ENCODE measurements at places on chromosomes 2 and 18.
A peak's percentile ranks its signal among the peaks of the same experiment; 100 is the strongest.

DNA sequence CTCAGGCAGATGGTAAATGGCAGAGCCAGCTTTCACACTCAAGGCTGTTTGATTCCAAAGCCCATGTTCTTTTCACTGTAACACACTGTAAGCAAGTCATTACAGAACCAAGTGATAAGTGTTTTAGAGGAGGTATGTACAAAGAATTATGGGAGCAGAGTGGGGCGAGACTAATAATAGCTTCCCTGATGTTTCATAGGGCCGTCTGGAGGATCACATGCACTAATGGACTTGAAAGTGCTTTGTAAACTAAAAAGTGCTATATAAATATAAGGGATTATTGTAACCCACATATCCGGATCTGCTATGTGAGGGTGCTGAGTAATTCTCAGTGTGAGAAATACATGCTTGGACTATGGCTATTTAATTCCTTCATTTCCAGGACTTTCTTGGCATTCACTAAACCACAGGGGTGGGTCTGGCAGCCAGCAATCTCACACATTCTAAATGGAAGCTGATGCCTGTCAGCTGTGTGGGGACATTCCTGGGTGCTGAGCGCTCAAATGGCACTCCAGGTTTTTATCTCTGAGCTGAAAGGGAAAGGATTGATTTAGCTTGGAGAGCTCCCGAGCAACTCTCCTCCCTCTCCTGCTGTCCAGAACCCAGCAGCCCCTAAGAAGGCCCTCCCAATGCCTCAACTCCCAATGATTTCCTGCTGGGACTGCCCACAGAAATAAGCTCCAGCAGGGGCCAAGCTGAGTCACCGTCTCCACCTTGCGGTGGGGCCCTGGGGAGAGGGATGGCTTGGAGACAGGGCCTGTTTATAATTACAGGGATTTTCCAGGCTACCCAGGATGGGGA lies 222.8 kb downstream of the SOX11 start:
- DNase-seq: no peak

DNA sequence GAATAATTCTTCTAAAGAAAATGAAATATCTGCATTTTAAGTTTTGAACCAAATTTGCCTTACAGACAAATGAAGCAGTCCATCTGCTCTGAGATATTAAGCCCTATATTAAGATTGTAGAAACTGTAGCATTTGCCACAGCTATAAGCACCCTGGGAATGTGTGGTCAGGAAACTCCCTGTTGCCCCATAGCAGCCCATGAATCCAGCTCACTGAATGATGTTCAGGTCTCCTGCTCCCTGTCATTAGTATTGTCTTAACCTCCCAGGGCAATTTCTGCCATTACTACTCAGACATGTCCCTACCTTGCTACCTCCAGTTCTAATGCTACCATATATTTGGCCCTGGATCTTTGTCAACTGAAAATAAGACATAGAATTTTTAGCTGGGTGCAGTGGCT lies 41.1 kb downstream of the CDK15 start:
- DNase-seq: no peak

- DNase-seq: no peak
Observed at GRCh38 chr2:112548980-112549379, 6.7 kb downstream of the POLR1B start.

GRCh38 chr2:239288951-239289511 lies 111.8 kb downstream of the HDAC4 start:
- DNase-seq: no peak

DNA sequence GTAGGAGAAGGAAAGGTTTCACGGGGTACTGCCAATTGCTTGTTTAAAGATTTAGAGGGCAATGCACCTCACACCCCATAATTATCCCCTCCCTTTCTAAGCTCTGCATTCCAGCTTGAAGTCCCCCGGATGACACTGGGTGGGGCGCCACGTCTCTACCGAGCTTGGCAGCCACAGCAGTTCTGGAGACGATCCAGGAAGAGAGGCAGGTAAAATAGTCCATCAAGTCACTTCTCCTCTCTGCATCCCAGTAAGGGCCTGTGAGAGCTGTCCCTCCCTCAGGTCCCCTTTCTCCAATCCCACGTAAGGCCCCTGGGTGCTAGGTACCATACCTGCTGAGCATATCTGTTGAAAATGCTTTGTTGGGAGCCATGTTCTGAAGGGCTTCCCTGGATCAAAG lies 65.7 kb downstream of the CAPN13 start:
- DNase-seq: no peak

- DNase-seq: no peak
Observed at GRCh38 chr2:1024981-1025380, 74.3 kb downstream of the SNTG2 start.

- DNase-seq: no peak
Observed at GRCh38 chr2:227616631-227617030, 667 bp upstream of the SCYGR4 start.

GRCh38 chr18:23868136-23868785 lies 146.3 kb upstream of the TTC39C start:
- no peak for DNase-seq

DNA sequence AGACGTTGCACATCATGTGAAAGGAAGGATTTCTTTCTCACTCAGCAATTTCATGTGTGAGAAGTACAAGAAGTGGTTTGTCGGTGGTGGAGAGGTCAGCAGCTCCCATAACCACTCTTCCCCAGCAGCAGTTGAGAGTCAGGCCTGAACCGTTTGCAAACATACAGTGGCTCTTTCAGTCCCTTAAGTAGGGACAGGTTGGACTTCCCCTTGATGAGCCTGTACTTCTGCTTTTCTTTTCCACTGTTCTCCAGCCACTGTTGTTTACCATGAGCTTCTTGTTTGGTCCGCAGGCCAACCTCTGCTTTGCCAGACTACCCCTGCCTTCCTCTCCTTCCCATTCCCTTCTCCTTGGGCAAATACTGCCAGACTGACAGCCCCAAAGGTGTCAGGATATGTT lies 391.3 kb upstream of the CELF4 start:
- DNase-seq: no peak

DNA sequence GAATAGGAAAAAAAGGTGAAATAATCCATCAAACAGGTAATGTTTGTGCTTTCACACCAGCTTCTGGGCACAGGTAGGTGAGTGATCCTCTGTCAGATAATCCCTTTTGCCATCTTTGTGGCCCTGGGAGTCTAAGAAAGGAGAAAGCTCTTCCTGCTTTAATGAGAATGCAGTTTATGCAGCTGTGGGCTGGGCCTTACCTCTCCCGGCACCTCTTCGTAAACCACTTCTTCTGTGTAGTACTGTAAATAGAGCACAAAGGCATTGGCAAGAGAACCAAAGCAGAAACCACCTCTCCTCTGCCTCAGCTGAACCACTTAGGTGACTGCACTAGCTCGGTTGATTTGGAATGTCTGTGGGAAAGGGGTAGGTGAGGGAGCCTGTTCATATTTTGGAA lies 4.9 kb downstream of the NEB start:
- no peak for DNase-seq

DNA sequence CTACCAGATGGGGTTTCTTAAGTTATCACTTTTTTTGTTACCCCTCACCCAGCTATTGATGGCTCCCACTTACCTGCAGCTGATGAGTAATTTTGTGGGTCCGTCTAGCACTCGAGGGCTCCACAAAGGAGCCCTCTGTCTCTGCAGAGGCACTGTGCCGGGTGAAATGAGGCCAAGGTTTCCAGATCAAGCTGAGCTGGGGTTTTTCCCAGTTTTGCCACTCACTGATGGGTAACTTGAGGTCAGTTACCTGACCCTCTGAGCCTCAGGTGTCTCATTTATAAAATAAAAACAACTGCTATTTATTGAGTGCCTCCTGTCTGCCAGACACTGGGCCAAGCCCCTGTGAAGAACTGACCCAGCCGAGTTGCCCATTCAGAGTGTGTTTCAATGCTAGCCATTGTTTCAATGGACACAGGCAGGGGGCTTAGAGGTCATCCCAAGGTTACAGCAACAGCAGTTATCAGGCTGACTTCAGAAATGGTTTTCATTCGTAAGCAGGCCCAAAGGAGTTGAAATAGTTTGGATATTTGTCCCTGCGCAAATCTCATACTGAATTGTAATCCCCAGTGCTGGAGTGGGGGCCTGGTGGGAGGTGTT lies 192.9 kb downstream of the NCK2 start:
- DNase-seq: no peak

- DNase-seq: no peak
Observed at GRCh38 chr2:218001629-218002028, 1.2 kb downstream of the TNS1 start.

DNA sequence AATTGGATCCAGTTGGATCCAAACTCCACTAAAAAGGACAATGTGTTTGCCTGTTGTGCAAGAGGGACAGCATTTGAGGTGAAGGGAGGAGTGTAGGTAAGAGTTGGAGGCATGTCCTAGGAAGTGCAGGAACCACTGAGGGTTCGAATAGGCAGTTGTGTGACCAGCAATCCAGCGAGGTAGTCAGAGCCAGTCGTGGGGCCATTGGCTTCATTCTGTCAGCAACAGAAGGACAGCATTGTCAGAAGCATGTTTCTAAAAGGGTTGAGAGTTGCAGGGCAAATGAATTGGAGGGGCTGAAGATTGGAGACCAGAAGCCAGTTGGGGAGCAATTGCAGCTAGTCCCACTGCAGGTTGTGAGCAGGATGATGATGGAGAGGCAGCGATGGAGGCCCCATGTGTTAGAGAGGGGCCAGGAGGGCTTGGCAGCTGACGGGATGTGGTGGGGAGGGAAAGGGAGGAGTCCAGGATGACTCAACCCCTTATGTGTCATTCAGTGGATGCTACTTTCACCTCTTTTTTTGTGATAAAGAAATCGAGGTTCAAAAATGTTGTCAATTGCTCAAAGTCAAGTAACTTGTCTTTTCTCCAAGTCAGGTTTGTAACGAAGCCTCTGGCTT lies 96.7 kb upstream of the SIX3 start:
- no peak for DNase-seq

GRCh38 chr18:8726281-8726680 lies 20.9 kb downstream of the MTCL1 start:
- DNase-seq: no peak

DNA sequence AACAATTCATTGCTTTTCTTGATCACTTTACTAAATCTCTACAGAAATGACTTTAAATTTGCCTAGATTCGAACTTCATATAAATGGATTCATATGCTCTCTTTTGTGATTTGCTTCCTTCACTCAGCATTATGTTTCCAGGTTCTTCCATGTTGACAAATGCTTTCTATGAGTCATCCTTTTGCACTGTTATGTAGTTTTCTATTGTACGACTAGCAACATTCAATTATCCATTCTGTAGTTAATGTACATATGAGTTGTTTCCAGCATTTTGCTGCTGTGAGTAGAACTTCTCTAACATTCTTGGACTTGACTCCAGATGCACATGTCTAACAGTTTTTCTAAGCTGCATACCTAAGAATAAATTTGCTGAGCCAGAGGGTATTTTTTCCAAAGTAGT lies 66.5 kb upstream of the NEUROD1 start:
- DNase-seq: no peak

DNA sequence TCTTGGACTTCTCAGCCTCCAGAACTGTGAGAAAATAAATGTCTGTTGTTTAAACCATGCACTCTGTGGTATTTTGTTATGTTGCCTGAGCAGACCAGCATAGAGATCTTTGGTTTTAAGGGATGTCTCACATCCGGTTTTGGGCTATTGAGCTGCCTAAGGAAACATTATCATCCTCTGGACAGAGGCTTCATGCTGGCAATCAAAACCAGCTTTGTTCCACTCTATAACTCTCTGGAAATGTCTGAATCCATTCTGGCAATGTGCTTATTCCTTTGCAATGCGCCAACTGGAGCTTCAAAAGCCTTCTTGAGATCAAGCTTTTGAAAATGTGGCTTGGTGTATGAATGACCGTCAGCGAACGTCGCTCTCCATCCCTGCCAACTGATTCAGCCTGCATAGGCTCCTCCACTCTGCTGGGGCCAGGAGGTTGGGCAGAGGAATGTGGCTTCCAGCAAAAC lies 183.6 kb upstream of the MGAT5 start:
- no peak for DNase-seq

- no peak for DNase-seq
Observed at GRCh38 chr2:236156095-236156859, 11.9 kb downstream of the GBX2 start.

GRCh38 chr2:164009756-164010337 lies 274.0 kb upstream of the FIGN start:
- no peak for DNase-seq

- no peak for DNase-seq
Observed at GRCh38 chr2:3193443-3194330, 183.9 kb downstream of the EIPR1 start.

- DNase-seq: no peak
Observed at GRCh38 chr18:12373116-12373770, 3.8 kb downstream of the AFG3L2 start.

- no peak for DNase-seq
Observed at GRCh38 chr2:71882949-71883472, 264.7 kb downstream of the CYP26B1 start.

- no peak for DNase-seq
Observed at GRCh38 chr18:79571211-79572092, 108.2 kb upstream of the CTDP1 start.

GRCh38 chr18:57859314-57859713 lies 56.2 kb upstream of the ATP8B1 start:
- DNase-seq: peak; percentile 48

GRCh38 chr18:59834267-59834666 lies 65.5 kb upstream of the PMAIP1 start:
- peak; percentile 4 for DNase-seq

GRCh38 chr2:42092084-42092996 lies 44.5 kb downstream of the PKDCC start:
- no peak for DNase-seq

DNA sequence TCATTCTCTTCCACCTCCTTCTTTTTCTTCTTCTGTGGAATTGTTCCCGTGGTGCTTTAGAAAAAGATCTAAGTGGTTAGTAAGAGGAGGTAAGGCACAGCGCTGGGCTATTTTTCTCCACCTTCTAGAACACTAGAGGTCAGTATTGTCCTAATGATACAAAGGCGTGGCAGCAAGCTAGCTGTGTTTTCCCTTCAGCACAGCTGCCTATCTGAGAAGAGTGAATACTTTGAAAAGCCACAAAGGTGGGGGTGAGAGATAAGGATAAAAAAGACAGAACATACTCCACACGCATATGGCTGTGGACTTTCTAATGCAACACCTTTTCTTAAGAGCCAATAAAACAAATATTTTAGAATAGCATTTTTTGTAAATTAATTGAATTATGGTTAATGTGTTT lies 2.1 kb downstream of the CNTNAP5 start:
- peak; percentile 21 for DNase-seq

DNA sequence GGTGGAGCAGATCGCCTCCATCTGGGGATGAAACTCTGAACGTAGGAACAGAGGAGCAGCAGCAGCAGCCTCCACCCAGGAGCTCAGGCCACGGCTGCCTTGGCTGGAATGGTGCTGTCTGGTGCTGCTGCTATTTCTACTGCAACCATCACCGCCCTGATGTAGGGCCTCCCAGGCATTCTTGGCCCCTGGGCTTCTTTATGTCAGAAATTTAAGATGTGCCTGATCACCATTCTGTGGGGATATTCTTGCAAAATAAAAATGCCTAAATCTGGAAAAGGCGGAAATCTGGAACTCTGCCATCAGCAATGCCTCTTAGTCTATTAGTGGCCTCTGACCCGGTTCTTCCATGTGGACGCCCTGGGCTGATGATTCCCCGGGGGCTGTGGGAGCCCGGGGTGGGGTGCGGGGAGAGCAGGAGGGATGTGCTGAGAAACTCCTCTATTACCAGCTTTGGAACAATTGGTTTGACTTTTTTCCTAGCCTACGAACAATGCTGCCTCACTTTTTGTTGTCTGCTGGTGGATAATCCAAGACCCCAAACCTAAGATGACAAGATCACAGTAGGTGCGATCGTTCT lies 47.2 kb downstream of the FAM124B start:
- no peak for DNase-seq

- DNase-seq: peak; percentile 48
Observed at GRCh38 chr2:199019898-199020507, 437.7 kb downstream of the SATB2 start.

Measured in NCI-H526 (cell line).